ENCODE measurements at places on chromosomes 5 and 9.

- no peak for DNase-seq
Measured at GRCh38 chr5:133900534-133901270, 67.7 kb downstream of the C5orf15 start.

DNA sequence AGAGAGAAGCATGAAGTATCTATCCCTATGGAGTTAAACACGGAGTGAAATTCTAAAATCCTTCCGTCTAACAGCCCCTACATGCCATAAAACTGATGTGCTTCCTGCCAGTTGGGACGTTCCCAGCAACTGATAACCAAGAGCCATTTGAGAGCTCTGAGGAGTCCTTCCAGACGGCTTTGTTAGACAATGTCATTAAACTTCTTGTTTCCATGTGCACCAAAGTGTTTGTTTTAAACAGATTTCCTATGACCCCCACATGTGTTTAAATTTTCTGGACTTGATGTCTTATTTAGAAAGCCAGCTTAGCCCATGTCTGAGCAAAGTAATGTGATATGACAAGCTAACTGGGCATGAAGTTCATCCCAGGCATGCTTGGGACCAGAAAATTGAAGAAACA lies 57.2 kb upstream of the LPAR1 start:
- no peak for DNase-seq

- DNase-seq = no peak
Measured at GRCh38 chr5:4023753-4024335, 428.2 kb downstream of the IRX1 start.

- DNase-seq = no peak
Measured at GRCh38 chr9:92627651-92628050, 42.3 kb downstream of the IPPK start.

- no peak for DNase-seq
Measured at GRCh38 chr9:127927988-127928675, 2.4 kb downstream of the PIP5KL1 start.

DNA sequence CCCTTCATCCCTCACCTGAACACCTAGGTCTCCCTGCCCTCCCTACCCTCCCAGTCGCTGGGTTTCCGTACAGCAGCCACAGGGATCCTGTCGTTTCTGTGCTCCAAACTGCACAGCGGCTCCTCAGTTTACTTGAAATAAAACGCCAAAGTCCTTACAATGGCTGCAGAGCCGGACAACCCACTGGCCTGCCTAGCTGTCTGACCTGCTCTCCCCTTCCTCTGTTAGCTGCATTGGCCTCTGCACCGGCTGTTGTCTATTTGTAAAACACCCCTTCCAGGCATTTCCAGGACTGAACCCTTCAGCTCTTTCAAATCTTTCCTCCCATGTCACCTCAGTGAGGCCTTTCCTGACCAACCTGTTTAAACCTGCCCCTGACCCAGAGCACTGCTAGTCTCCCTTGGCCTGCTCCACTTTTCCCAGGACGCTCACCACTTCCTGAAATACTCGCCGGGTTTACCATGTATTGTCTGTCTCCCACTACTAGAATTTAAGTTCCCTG lies 9.1 kb upstream of the MGAT1 start:
- no peak for DNase-seq

GRCh38 chr9:105458404-105458803 lies 10.6 kb downstream of the FSD1L start:
- no peak for DNase-seq

GRCh38 chr9:134951461-134951860 lies 33.7 kb upstream of the FCN1 start:
- no peak for DNase-seq

GRCh38 chr5:124524552-124525232 lies 221.7 kb downstream of the ZNF608 start:
- no peak for DNase-seq

DNA sequence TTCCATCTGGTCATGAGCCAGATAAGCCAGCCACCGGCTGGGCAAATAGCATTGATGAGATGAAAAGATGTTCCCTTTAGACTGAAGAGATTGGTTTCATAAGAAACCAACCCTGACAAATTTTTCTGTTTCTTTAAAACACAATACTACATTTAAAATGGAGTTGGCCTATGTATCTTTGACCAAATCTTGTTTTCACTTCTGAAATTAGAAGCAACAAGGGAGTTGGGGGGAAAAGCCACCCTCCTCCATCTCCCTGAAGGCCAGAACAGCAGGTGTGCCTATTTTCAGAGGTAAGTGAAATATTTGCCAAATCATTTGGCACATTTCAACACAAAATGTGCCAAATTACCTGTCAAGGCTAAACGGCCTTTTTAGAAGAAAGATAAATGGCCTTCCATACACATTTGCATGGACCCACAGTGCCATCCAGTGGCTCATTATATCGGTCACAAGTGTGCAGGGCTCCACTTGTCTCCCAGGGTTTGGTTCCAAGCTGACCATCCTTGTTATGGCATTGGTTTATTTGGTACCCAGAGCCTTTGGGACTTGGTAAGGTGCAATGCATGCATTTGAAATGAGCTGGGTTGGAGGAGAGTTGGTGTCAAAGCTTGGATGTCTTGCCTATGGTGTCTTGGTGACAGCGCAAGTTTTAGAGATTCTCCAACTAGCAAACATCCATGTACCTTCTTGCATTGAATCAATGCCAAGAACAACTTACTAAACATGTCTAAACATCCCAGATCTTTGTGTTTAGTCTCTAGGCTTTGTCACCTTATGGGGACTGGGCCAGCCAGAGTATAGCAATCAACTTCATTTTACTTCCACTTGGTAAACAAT lies 372.0 kb upstream of the KIF2A start:
- peak; percentile 81 for DNase-seq

DNA sequence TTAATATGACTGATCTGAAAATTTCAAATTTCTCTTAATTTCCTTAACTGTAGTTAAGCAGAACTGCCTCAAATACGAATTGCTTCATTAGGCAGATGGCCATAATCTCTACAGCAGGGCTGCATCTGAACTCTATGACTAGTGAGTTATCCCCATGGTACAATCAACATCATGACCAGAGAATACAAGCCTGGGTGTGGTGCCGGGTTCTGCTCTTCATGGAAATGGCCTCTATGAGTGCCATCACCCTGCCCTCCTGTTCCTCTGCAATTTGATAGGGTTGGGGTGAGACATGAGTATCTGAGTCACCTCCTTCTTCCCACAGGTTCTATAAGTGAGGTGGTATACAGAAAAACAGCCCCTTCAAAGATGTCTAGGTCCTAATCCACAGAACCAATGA lies 235.9 kb downstream of the AP3B1 start:
- no peak for DNase-seq

- DNase-seq = no peak
Measured at GRCh38 chr5:134114886-134115805, 665 bp downstream of the TCF7 start.

DNA sequence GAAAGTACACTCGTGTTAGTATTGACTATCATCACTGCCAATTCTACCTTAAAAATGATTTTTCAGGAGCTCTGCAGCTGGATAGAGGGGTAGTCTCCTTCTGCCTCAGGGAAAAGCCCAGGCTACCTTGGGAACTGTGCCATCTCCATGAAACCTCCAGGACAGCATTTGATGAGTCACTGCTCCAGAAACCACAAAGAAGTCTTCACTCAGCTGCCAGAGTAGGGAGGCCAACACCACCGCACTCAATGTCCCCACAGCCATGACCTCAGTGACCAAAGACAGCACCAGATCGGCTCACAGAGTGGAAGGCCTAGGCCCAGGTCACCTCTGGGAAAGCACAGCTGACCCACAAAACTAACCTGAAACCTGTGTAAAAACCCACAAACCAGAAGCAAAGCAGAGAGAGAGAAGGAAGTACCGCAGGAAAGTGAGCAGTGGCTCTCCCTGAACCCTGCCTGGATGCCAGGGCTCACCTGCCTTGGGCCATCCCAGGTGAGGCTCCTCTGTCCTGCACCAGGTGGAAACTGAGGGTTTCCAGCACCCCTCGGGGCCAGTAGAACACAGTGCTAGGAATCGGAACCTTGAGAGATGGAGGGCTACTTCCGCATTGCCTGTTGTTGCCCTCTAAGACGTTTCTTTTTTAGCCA lies 30.0 kb downstream of the S1PR3 start:
- no peak for DNase-seq

DNA sequence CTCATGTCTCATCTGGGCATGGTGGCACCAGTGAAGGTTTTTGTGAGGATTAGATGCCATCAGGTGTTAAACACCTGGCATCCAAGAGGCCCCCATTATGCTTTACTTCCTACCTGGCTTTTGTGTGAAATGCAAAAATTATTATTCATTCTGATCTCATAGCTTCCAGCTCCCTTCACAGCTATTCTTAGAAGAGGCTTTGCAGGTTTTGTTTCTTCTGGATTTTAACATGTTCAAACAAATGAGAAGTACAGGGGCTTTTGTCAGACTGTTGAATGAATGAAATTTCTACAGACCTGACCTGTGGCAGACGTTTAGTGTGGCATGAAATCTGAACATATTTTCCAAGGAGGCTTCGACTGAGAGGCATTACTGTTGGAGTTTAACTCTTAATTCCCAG lies 14.3 kb upstream of the CORO2A start:
- no peak for DNase-seq

GRCh38 chr5:127959152-127959764 lies 124.3 kb upstream of the SLC12A2 start:
- DNase-seq = peak; percentile 85

DNA sequence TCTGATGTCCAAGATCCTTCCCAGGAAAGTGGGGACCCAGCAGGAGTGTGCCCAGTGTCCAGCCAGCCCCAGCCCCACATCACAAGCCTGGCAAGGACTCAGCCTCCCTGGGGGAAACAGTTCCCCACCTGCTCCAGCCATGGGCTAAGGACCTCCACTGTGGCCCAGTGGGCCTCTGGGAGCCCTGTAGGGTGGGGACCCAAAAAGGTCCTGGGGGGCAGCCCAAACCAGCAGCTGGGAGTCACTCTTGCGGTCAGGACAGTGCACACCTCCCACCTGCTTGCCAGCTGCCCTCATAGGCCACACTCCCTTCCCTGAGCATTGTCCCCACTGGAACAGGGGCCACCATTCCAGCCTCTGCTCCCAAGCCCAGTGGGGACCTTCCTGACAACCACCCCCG lies 1.7 kb downstream of the ABCA2 start:
- DNase-seq = no peak

- DNase-seq = peak; percentile 65
Measured at GRCh38 chr9:385818-386398, 171.2 kb downstream of the DOCK8 start.

- DNase-seq = no peak
Measured at GRCh38 chr5:90406466-90406865, 3.1 kb downstream of the CETN3 start.

DNA sequence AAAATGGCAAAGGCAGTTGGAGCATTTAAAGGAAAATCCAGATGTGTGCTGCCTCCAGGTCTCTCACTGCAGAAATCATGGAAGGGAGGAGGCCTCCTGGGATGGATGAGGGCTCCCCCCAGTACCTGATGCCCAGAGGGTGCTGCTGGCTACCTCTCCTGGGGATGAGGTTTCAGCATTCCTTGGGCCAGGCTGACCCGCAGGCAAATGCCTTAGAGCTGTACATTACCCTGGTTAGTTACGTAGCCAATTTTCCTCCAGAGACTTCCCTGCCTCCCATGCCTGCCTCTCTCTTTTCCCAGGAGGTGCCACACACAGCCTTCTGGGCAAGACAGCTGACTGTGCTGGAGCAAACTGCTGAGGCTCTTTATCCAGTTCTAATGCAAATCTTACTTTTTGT lies 65.3 kb downstream of the RGS3 start:
- DNase-seq = no peak

DNA sequence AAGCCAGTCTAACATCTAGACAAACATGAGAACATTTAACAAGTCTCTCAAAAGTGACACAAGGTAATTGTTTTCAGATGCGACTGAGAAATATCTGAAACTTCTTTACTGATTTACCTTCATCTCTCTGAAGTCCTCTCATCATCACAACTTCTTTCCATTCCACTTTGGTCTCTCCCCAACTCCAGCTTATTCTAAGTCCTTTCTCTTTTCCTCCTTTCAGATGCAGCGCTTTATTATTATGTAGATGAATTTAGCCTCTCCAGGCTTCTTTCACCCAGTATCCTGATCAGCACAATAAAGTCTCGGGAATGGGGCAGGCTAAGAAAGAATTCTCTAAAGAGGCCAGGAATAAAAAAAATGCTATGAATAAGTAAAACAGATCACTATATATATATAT lies 128.0 kb downstream of the KCTD16 start:
- DNase-seq = no peak

DNA sequence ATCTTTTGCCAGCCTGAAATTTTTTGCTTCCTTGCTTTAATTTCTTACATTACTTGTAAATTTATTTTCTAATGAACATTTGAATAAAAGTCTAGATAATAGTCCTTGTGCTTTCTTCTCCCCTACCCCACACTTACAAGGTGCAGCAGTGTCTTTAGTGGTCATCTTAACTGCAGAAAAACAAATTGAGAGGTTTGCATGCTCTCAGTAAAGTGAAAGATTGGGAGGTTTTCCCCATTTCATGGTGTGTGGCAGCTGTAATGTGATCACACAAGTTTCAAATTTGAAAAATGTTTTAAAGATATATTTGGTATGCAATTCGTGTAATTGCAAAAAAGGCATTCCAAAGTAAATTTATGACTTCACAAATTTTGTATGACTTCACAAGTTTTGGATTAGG lies 14.7 kb downstream of the APC start:
- DNase-seq = no peak

DNA sequence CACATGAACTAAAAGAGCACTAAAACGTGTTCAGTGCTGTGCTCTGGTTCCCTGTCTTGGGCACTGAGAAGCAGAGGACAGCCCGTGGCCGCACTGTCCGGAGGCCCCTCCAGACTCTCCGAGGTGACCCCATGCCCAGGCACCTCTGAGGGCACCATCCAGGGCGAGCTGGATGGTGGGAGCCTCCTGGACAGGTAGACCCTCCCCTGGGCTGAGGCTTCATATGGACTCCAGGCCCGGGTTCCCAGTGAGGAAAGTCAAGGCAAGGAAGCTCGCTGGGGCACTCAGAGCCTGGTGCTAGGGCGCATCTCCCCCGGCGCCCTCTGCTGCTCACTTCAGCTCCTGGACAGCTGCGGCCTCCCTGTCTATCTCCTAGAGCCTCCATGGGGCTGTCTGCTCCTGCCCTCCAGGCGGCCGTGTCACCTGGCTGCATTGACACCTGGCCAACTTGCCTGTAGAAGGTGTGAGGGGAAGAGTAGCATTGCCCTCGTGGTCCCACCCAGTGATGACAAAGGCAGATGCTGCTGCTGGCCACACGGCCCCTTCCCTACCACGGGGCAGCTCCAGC lies 178.2 kb upstream of the IRX1 start:
- DNase-seq = no peak

- DNase-seq = no peak
Measured at GRCh38 chr5:16936989-16937438, 926 bp upstream of the MYO10 start.
